ENCODE measurements at places on chromosomes 7 and 10.

DNA sequence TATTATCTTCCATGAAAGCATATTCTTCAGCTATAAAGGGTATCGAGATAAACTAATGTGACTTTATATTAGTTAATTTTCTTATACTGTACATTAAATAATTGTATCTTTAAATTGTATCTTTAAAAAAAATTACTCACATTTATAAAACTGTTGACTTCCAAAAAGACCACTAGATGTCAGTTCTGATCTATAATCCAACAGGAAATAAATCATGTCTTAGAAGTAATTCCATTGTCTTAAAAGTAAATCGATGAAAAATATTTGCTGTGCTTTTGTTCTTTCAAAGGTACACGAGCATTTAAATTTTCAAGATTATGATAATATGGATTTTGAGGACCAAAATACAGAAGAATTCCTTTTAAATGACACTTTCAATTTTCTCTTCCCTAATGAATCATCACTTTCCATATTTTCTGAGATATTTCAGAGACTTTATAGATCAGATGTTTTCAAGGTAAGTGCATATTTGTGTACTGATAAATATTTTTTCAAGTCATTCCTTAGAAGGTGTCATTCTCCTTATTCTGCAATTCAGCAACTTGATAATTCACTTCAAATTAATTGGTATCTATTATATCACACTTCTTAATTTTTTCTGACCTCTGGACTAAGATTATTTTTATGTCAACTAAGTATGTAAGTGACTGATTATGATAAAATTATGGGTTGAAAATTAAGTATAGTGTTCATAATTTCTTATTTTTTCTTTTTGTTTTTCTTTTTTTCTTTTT, 138.5 kb downstream of the CPED1 start:
- DNase-seq = no peak

- DNase-seq = no peak
Observed at GRCh38 chr10:11678074-11678793, 63.9 kb upstream of the ECHDC3 start.

DNA sequence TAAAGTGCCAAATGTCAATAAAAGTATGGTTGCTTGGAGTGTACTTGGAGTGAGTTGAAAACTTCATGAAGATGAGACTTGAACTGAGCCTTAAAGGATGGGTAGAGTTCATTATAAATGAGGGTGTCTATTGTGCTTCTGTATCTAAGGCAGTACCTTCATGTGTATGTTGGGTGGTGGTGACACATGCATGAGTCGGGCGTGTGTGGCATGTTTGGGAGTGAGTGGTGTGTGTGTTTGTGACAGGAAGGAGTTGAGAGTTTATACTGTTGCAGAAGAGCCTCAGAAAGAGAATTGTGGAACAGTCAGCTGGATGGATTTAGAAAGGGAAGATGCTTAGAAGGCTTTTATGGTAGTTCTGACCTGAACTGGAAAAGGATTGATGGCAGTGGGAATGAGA, 6.0 kb upstream of the ZRANB1 start:
- no peak for DNase-seq

GRCh38 chr10:3552281-3552680, 232.7 kb downstream of the KLF6 start:
- no peak for DNase-seq

- peak; percentile 56 for DNase-seq
Observed at GRCh38 chr10:6347391-6347951, 144.7 kb downstream of the PFKFB3 start.

- no peak for DNase-seq
Observed at GRCh38 chr10:28169525-28169924, 133.3 kb downstream of the MPP7 start.

GRCh38 chr7:39084349-39084748, 106.6 kb downstream of the POU6F2 start:
- DNase-seq = no peak

DNA sequence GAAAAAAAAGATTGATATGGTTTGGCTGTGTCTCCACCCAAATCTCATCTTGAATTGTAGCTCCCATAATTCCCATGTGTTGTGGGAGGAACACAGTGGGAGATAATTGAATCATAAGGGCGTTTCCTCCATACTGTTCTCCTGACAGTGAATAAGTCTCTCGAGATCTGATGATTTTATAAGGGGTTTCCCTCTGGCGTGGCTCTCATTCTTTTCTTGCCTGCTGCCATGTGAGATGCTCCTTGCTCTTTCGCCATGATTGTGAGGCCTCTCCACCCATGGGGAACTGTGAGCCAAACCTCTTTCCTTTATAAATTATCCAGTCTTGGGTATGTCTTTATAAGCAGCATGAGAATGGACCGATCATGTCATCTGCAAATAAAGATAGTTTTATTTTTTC, 29.4 kb upstream of the MAP3K8 start:
- DNase-seq = no peak

GRCh38 chr7:1943326-1943725, 273.2 kb downstream of the ELFN1 start:
- no peak for DNase-seq
